ENCODE measurements at places on chromosomes 5 and 9.
A peak's percentile ranks its signal among the peaks of the same experiment; 100 is the strongest.

DNA sequence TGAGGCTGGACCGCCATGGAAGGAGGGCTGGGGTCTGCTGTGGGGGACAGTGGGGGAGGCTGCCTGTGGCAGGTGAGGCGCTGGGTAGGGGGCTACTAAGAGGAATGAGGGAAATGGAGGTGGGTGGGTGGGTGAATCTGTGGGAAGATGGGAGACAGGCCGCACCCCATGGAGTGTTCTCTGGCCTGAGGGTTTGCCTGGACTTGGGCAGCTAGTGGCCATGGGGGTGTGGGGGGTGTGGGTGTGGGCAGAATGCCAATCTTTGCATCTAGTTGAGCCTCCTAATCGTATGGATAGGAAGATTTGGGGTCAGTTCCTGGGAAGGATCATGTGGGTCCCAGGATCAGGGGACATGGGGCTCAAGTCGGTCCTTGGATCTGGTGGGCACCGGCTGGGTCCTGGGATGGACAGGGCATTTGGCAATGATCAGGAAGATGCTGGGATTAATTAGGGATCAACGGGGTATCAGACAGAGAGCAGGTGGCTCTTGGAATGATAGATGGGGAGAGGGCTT, 518 bp downstream of the ZDHHC12 start:
- DNase-seq = no peak

DNA sequence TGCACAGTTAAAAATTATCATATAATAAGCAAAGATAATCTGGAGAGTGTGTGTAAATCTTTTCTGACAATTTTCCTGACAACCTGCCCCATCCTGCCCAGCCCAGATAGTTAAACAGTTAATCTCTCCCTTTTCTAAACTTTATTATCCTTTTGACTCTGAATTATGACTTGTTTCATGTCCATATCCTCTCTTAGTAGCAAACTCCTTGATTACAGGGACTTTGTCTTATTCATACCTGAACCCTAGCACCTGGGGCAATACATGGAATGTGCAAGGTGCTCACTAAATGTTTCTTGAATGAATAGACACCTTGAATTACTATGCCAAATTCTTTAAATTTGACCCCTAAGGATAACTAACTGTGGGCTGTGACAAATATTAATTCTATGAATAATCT, 186.7 kb downstream of the FAM170A start:
- no peak for DNase-seq

- DNase-seq = no peak
Observed at GRCh38 chr9:103837940-103838339, 256.2 kb upstream of the SMC2 start.

- no peak for DNase-seq
Observed at GRCh38 chr9:113719919-113720318, 156.2 kb upstream of the ZNF618 start.

GRCh38 chr9:128218172-128218517, 15.0 kb downstream of the DNM1 start:
- no peak for DNase-seq

DNA sequence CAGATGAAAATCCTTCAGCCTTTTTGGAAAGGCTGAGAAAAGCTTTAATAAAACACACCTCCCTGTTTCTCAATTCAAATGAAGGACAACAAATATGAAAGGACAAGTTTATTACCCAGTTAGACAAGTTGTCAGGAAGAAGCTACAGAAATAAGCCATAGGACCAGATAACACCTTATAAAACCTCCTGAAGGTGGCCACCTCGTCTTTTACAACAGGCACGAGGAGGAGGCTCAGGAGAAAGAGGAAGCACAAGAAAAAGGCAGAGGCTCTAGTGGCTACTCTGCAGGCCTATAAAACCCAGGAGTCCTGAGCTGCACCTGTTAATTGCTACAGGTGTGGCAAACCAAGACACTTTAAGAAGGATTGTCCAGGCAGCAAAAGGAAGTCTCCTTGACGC, 352.1 kb upstream of the CDH18 start:
- no peak for DNase-seq

GRCh38 chr5:180343831-180344695, 9.1 kb downstream of the GFPT2 start:
- peak; percentile 34 for DNase-seq
